ENCODE measurements at places on chromosomes 7 and 10.

DNA sequence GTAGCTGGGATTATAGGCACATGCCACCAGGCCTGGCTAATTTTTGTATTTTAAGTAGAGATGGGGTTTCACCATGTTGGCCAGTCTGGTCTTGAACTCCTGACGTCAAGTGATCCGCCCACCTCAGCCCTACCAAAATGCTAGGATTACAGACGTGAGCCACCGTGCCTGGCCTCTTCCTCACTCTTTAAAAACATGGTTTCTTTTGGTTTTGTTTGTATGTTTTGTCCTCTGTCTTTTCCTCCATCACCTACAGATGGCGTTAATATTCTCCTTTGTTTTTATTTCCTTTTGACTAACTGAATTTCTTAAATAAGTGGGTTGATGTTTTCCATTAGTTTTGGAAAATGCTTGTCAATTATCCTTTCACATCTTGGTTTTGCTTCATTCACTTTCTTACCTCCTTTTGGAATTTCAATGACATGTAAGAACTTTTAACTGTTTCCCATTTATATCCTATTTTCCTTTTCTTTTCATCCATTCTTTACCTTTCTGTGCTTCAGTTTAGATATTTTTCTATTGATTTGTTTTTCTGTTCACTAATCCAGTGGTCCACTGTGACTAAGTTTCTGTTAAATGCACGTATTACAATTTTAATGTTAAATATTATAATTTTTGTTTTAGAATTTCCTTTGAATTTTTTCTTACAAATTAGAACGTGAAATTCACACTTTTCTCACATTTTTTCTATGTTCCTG is 104.1 kb downstream of the ZNF467 start:
- DNase-seq, result no peak

- DNase-seq, result no peak
Observed at GRCh38 chr10:96512524-96513304, 1.0 kb downstream of the TLL2 start.

DNA sequence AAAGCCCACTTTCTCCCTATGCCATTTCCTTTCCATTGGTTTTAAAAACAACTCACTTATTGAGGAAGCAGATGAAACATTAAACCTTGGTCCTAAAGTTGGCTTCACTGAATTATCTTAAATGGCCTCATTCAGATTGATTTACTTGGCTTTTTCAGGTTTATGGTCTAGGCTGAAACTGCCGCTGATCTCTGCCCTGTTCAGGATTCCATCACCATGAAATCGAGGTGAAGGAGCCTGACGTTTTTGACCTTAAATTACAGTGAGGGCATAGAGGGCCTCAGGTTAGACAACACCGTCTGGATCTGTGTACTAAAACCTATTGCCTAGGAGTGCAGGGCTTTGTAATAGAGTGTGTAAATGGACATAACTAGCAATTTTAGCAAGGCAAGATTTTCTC is 383.7 kb downstream of the THSD7A start:
- no peak for DNase-seq

DNA sequence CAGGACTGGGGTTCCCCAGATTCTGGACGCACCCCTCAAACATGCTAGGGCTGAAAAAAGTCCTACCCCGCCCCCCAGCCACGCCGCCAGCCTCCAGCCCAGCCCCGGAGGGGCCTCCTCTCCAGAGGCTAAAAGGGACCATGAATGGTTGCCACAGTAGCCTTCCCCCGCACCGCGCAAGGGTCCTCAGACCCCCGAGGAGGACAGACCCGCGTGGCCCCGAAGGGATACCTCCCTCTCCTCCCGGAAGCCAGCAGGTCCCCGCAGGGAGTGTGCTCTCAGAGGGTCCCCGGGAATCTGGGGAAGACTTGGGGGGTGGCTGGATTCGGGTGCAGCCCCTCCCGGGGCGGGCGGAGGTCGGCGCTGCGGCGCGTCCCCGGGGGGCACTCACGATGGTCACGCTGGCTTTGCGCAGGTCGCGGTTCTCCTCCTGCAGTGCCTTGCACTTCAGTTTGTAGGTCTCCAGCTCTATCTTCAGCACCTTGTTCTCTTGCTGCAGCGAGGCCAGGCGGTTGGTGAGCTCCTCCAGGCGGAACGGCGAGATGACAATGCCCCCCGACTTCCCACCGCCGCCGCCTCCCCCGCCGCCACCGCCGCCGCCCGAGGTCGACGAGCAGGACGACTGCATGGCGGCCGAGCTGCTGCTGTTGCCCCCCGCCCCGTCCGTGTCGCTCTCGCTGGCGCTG is 482 bp downstream of the CCDC6 start:
- no peak for DNase-seq

- no peak for DNase-seq
Observed at GRCh38 chr10:101331956-101332355, 22.0 kb upstream of the BTRC start.

- no peak for DNase-seq
Observed at GRCh38 chr7:34015651-34016050, 110.3 kb downstream of the BMPER start.

DNA sequence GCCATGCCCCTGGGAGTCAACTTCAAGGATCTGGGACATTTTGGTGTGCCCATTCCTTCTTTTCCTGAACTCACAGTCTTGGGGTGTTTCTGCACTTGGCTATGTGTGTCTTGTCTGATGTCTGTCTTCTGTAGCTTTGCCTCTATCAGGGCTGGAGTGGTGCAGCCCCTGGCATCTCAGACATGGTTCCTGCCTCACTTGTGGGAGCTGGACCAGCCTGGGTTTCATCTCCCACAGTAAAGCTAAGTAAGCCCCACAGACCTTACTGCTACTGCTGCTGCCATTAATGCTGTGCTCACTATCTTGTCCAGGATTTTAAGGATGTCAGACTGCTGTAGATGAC is 59.0 kb downstream of the ADCYAP1R1 start:
- no peak for DNase-seq

DNA sequence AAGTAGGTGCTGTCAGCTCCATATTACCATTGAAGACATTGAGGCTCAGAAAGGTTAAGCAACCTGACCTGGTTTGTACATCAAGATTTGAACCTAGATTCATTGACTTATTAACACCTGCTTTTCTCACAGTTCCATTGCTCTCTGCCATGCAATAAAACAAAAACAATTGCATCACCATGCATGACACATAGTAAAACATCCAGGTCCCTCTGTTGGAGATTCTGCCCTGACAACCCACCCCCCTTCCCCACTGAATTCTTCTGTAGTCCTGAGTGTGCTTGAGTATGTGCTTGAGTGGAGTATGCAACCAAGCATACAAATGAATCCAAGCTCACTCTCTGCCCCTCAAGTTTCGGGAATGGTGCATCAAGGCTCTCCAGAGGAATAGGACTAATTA is 6.0 kb upstream of the LMBR1 start:
- DNase-seq, result no peak

DNA sequence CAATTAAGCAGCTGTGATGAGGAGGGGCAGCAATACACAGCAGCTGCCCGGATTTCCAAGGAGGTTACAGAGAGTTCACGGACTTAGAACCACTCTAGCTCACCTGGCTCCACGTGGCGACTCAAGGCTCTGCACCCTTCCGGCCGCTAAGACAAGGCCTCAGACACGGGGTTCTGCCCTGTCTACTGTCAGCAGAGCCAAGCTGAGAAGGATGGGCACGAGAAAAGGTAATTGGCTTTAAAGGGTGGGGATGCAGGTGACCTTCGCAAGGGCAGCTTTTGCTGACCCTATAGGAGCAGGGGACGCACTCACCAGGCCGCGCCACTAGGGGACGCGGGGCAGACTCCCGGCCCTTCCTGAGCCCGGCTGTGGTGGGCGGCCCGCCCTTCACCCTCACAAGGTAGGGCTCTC is 152.4 kb downstream of the KIF20B start:
- no peak for DNase-seq

- no peak for DNase-seq
Observed at GRCh38 chr7:99782012-99782953, 1.7 kb downstream of the CYP3A4 start.

DNA sequence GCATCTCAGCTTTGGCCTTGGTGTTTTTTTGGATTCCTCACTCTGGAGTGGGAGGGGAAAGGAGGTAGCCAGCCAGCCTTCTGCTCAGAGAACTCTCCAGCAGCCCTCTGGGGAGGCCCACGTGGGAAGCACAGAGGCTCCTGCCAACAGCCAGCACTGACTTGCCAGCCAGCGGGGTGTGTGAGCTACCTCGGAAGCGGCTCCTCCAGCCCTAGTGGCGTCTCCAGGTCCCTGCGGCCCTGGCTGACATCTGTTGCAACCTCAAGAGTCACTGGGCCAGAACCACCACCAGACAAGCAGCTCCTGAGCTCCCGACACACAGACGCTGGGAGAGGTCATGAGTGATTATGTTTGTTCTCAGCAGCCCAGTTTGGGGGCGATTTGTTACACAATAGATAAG is 180.2 kb upstream of the FZD8 start:
- no peak for DNase-seq
